Activated CD8-positive, alpha-beta memory T cell treated with anti-CD3 and anti-CD28 coated beads, Interleukin-2, amount 50 U/mL, for 48 hours (primary cell): ENCODE measurements at places on chromosomes 2 and 18.

- DNase-seq: no peak
Observed at GRCh38 chr2:225429717-225430116, 30.2 kb downstream of the NYAP2 start.

DNA sequence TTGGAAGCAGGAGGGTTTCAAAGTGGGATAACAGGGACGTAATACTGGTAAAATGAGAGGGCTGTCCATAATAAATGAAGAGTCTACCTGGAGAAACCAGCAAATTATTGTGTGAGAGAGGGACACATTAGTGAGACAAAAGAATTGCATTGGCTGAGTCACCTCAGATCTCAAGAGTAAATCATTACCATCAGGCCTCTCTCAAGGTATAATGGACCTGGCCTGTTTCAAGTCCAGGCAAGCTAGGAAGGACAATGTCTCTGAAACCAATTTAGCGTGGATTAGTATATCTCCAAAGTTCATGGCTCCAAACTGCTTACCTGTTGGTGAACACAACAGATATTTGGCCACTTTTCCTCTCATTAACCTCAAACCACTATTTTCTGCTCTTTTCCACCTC is 471.4 kb downstream of the CMPK2 start:
- no peak for DNase-seq

GRCh38 chr2:758073-758820 is 81.0 kb upstream of the TMEM18 start:
- no peak for DNase-seq

GRCh38 chr2:20728114-20728758 is 61.3 kb downstream of the GDF7 start:
- no peak for DNase-seq

DNA sequence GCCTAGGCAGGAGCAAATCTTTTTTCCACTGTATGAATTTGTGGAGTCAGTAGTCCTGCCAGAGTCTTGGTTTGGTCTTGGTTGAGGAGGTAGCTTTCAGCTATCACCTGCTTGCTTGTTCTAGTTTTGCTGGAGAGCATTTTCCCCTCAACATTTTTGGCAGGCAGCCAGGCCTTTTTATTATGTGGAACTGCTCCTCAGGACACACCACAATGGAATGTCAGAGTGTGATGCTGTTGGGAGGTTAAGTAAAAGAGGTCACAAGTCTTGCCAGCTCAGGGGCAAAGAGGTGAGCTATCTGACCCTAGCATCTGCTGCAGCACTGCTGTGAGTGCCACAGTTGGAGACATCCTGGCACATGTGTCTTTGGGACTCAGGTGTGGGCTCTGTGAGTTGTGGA is 258.0 kb downstream of the CNTNAP5 start:
- no peak for DNase-seq

GRCh38 chr18:12321333-12321732 is 13.3 kb downstream of the TUBB6 start:
- DNase-seq: no peak

- no peak for DNase-seq
Observed at GRCh38 chr2:204145791-204146190, 209.2 kb downstream of the ICOS start.
